Left kidney (tissue), 8 donors: ENCODE measurements at places on chromosomes 1 and 21. TPM values are rescaled to one million over a fixed set of nuclear protein-coding genes. Genes with fewer than 3 reads are reported as not detected.

The COL6A2 gene
- polyA plus RNA-seq = 161 TPM

The SEMA6C gene
- 29.8 TPM for polyA plus RNA-seq

The ADAM15 gene
- 41.9 TPM for polyA plus RNA-seq

- peak; percentile 60 for DNase-seq
These were observed 12.6 kb upstream of the ADORA3 start for GRCh38 chr1:111516005-111516535.

GRCh38 chr1:48644905-48645605 is 131.6 kb downstream of the BEND5 start:
- no peak for DNase-seq

DNA sequence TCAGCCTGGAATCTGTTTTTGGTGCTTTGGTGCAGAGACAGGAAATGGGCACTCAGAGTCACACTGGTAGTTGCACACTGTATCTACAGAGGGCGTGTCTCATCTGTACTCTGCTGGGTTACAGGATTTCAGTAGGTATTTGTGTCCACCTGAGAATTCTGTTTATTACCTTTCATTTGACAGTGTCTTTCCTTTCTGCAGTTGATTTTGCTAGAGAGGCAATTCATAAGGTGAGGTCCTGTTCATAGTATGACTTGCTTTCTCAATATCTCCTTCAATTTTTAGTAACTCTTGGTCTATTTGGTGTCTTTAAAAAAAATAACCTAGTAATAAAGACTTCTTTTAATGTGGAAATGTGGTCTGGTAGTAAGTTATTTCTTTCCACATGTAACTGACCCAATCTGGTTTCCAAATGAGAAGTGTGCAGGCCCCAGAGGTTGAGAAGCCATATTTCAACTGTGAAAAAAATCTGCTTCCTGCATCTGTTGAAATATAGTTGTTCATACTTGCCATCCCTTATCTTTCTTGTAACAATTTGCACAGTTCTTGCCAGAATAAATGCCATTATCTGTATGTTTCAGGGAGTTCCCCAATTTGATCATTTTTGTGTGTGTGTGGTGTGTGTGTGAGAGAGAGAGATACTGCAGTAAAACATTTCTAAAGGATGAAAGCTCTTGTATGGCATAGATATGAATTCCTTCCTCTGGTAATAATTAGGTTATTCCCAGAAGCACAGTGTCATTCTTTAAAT is 78.4 kb upstream of the DNAJC6 start:
- no peak for DNase-seq

DNA sequence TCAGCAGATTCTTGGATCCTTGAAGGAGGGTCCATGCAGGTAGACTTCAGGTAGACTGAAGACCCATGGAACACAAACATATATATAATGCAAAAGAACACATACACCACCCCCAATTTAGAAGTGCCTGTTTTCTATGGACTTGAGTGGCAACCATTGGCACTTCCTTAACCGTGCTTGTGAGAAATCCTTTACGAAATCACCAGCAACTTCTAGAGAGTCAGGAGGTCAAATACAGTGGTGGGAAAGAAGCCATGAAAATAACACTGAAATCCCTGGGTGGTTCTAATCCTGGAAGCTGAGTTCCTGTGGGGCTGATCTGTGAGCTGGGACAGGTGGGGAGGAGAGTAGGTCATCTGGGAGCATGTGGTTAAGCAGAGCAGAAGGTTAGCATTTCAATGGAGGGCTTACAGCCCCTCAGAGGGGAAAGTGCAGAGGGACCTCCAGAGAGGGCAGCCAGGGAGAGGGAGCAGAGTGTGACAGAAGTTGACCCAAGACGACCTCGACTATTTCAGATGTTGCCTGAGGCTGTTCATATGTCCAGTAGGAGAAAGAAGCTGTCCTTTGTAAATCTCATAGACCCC is 13.0 kb upstream of the IL10 start:
- DNase-seq = no peak
